Regular cardiac myocyte (primary cell): ENCODE measurements at places on chromosomes 4 and X. TPM values are rescaled to one million over a fixed set of nuclear protein-coding genes. Genes with fewer than 3 reads are reported as not detected.

PNCK gene
- under 0.01 and 0.85 TPM in 2 replicates for total RNA-seq

SSX3 gene
- total RNA-seq = not detected in 2 replicates

RBM47 gene
- 0.58 and 2.0 TPM in 2 replicates for total RNA-seq

MGST2 gene
- 12.8 and 24.2 TPM in 2 replicates for total RNA-seq

PPEF2 gene
- 0.19 TPM in 1 of 2 replicates, not detected in the other for total RNA-seq

GLUD2 gene
- 1.1 and 1.2 TPM in 2 replicates for total RNA-seq

PF4V1 gene
- total RNA-seq = 10.2 and 16.1 TPM in 2 replicates

CHST7 gene
- 31.9 and 40.8 TPM in 2 replicates for total RNA-seq

FAM199X gene
- 25.9 and 28.8 TPM in 2 replicates for total RNA-seq

ASMT gene
- not detected in 2 replicates for total RNA-seq

HSPA4L gene
- total RNA-seq = 15.7 and 21.7 TPM in 2 replicates

ARHGAP36 gene
- not detected in 2 replicates for total RNA-seq

TIGD4 gene
- 0.19 and 0.28 TPM in 2 replicates for total RNA-seq

RTL3 gene
- total RNA-seq = 0.19 and 0.28 TPM in 2 replicates

PNPLA4 gene
- total RNA-seq = 10.4 and 12.5 TPM in 2 replicates

CCNQ gene
- total RNA-seq = 25.9 and 48.5 TPM in 2 replicates

ALG13 gene
- 25.5 and 30.4 TPM in 2 replicates for total RNA-seq

FHIP1A gene
- under 0.01 and 0.28 TPM in 2 replicates for total RNA-seq

GPR173 gene
- total RNA-seq = 2.0 and 2.1 TPM in 2 replicates

IQSEC2 gene
- 4.0 and 4.2 TPM in 2 replicates for total RNA-seq

LARP7 gene
- total RNA-seq = 25.5 and 26.5 TPM in 2 replicates

NLGN3 gene
- under 0.01 TPM in 2 replicates for total RNA-seq

RIPPLY1 gene
- total RNA-seq = not detected in 2 replicates

OTUD6A gene
- not detected in 2 replicates for total RNA-seq

RAB40AL gene
- 0.28 TPM in 1 of 2 replicates, not detected in the other for total RNA-seq

ARL9 gene
- 0.19 and 0.28 TPM in 2 replicates for total RNA-seq

F9 gene
- not detected in 2 replicates for total RNA-seq

H2AZ1 gene
- total RNA-seq = 99.8 and 552 TPM in 2 replicates
